Sigmoid colon (tissue), 7 donors: ENCODE measurements at places on chromosomes 6 and 20. TPM values are rescaled to one million over a fixed set of nuclear protein-coding genes. Genes with fewer than 3 reads are reported as not detected.

Gene LTB
- total RNA-seq: not detected

Gene THBS2
- total RNA-seq: 46.6 TPM

Gene CST9
- total RNA-seq: not detected

Gene PAX1
- under 0.01 TPM for total RNA-seq

Gene KIFC1
- 5.5 TPM for total RNA-seq

Gene PTCHD4
- total RNA-seq: 1.4 TPM

Gene STMND1
- not detected for total RNA-seq

- DNase-seq: no peak
Observed at GRCh38 chr20:2045101-2045500, 51.2 kb upstream of the PDYN start.

- peak; percentile 13 for DNase-seq
Observed at GRCh38 chr20:1002682-1003561, 811 bp upstream of the RSPO4 start.

- DNase-seq: no peak
Observed at GRCh38 chr6:44185953-44186634, 27.5 kb downstream of the CAPN11 start.
